ENCODE measurements at places on chromosomes 16 and 17. TPM values are rescaled to one million over a fixed set of nuclear protein-coding genes. Genes with fewer than 3 reads are reported as not detected.
A peak's percentile ranks its signal among the peaks of the same experiment; 100 is the strongest.

DNA sequence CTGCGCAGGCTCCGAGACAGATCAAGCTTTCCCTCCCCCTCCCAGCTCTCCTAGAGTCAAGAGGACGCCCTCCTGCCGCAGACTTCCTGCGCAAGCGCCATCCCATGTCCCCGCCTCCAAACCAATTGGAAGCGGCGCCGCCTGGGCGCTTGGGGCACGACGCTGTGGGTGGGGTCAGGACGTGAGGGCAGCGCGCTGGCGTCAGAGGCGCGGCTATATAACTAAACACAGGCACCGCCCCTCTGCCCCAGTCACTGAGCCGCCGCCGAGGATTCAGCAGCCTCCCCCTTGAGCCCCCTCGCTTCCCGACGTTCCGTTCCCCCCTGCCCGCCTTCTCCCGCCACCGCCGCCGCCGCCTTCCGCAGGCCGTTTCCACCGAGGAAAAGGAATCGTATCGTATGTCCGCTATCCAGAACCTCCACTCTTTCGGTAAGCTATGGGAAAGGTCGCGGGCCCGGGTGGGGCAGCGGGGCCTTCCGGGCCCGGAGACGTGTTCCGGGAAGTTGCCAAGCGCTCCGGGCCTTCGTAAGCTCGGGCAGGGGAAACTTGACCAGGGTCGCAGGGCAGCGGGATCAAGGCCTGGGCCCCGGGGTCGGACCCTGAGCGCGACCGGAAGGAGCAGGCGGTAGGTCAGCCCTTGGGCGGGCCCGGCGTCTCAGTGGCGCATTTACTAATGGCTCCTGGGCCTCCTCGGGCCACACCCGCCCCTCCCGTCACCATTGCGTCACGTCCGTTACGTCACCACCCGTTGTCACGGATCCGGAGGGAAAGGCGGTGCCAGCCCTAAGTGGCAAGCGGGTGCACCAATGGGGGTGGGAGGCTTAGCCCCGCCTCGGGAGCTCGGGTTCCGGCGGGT, at the start of gene EIF1:
Gene EIF1 (plus strand): TSS at position 245 of the 856 bp plus-strand sequence. CDS start 154 bp downstream, at position 399.
- peak; percentile 84 for ATAC-seq

DNA sequence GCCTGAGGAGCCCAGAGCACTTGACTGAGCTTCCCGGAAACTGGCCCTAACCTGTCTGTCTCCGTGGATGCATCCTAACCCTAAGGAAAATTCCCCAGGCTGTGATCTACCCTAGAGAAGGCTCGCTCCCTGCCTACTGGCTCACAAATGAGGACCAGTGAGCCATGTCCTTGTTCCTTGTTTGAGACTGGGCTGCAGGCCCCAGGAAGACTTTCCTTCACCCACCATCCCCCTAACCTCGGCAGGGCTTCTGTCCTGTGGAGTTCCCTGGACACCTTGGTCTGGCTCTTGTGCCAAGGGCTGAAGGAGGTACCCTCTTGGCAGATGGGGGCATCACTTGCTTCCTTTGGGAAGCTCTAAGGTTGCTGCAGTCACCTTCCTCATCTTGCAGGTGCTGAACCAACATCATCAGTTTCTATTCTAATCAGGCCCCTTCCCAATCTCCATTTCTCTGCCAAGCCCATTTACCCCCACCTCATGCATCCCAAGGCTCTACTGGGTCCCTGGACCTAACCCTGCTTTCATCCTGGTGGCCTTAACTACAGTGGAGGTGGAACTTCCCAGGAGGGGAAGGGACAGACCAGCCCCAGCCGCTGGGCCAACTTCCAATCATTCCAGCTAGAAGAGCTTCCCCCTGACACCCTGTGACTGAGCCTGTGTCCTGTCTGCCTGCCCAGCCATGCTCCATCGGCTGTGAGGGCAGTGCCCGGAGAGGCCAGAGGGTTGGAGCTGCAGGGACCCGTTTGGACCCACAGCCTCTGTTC, 12.4 kb downstream of the RNF40 start:
- ATAC-seq: peak; percentile 5

GRCh38 chr16:81447383-81448101, 2.9 kb downstream of the CMIP start:
- ATAC-seq: no peak

The CSH1 gene
- not detected for total RNA-seq

DNA sequence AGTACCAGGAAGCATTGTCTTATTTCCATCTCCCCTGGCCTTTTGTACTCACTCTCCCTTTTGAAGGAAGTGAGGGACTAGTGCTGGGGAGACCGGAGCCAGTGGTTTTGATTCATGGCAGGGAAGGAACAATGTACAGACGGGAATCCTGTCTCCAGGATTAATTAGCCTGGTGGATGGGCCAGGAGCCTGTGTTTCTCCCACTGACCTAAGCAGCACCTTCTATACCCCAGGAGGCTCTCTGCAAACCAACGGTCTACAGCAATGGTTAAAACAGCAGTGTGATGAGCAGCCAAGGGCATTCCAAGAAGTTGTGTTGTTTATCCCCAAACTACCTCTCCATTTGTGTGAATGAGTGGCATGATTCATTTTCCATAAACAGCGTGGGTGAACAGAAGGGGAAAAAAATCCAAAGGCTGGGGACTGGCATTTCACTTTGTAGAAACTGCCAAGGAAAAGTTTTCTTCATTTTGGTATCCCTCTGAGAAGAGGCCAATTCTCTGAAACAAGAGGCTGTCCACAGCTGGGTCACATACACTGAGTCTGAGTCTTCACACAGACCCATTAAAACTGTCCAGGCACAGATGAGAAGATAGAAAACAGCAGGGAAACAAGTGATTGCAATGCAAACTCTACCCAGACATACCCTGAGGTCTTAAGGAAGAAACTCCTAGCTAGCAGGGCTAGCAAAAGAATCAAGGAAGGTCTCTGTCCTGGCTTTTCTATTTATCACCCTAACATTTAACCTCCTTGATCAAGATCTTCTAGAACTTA, 18.1 kb downstream of the ANKFN1 start:
- no peak for ATAC-seq

GRCh38 chr17:36901506-36901905, 35.8 kb upstream of the LHX1 start:
- ATAC-seq: no peak

The SLC6A2 gene
- total RNA-seq: 0.25 TPM

- ATAC-seq: peak; percentile 57
Observed at GRCh38 chr17:61064087-61064951, 335.3 kb upstream of the TBX2 start.

DNA sequence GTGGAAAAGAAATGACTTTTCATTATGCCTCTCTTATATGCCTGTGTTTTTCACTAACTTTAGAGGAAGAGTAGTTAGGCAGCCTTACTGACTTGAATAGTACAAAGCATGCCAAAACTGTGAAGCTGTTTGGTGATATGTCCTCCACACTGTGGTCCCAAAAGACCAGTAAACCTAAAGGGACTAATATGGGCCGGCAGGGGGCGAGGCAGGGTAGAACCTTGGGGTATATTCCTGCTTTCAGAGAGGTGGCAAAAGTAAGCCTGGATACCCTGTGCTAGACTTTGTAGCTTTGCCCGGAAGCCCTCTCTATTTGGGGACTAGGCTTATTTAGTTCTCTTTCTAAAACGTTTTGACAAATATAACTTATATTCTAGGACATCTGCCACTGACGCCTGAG, 36.5 kb upstream of the VWA3A start:
- ATAC-seq: no peak

The LGALS9B gene
- not detected for total RNA-seq

The MMP2 gene
- total RNA-seq: 15.4 TPM

DNA sequence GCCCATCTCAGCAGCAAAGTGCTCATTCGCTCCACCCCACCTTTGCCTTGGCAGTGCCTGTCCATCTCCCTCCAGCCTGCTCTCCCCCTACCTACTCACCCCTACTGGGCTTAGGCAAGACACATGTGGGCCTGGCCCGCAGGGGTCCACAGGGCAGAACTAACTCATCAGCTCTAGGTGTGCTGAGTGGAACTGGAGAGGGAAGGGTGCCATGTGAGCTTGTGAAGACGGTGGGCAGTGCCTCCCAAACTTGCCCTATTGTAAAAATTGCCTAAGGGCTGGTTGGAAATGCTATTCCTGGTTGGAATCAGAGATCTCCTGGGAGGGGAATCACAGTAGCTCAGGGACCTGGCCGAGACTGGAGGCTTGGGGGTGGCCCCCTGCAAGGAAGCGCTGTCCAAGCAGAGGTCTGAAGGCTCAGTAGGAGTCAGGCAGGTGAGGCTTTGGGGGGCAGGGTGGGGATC, 29.1 kb upstream of the TNS4 start:
- no peak for ATAC-seq

DNA sequence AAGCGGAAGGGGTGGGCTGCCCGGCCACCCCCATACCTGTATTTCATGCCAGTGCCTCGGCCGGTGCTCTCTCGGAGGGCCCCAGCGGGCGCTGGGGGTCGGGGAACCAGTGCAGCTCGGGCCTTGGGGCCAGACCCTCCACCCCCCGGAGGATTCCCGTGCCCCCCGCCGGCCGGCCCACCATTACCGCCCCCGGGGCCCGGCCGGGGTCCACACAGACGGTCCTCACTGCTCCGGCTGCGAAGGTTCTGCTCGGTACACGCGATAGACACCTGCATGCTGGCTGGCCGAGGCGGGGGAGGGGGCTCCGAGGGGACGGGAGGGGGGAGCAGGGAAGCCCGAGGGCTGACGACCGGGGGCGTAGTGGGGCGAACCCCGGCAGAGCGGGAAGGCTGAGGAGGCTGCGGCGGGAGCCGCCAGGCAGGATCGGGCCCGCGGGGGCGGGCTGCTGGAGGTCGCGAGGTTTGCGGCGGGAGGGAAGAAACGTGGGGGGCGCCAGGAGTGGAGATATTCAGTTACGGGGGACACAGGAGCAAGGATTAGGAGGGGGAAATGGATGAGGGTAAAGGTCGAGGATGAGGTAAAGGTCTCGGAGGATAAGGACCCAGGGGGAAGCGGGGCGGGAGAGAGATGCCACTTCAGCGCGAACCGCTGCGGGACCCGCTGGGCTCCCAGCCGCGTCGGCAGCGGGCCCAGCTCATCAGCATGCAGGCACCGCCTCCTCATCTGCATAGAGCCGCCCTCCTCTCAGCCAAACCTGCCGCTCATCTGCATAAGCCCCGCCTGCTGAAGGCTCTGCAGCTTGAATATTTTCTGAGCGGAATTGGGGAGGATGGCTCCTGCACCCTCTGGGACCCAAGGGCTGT, at the start of gene KCNAB3:
Gene KCNAB3 (minus strand): TSS at position 699 of the 866 bp plus-strand sequence. CDS start 421 bp downstream, at position 278.
- ATAC-seq: peak; percentile 50

DNA sequence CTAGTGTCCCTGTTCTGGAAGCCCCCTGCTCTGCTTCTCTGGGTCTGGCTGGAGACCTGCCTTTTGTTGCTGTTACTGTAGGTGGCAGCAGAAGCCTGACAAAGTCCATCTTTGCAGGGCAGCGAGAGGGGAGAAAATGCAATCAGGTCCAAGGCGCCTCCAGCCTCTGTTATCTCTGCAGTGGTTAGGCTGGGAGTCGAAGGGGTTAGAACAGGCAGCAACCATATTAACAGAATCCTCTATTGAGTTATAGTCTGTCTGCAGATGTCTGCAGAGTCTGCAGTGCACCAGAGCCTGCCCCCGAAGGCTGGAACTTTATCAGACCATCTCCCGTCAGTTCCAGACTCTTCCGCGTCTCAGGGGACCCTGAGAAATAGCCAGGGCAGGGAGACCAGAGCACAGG, 404.9 kb upstream of the EEF2KMT start:
- peak; percentile 94 for ATAC-seq

The MT1E gene
- 17.2 TPM for total RNA-seq

DNA sequence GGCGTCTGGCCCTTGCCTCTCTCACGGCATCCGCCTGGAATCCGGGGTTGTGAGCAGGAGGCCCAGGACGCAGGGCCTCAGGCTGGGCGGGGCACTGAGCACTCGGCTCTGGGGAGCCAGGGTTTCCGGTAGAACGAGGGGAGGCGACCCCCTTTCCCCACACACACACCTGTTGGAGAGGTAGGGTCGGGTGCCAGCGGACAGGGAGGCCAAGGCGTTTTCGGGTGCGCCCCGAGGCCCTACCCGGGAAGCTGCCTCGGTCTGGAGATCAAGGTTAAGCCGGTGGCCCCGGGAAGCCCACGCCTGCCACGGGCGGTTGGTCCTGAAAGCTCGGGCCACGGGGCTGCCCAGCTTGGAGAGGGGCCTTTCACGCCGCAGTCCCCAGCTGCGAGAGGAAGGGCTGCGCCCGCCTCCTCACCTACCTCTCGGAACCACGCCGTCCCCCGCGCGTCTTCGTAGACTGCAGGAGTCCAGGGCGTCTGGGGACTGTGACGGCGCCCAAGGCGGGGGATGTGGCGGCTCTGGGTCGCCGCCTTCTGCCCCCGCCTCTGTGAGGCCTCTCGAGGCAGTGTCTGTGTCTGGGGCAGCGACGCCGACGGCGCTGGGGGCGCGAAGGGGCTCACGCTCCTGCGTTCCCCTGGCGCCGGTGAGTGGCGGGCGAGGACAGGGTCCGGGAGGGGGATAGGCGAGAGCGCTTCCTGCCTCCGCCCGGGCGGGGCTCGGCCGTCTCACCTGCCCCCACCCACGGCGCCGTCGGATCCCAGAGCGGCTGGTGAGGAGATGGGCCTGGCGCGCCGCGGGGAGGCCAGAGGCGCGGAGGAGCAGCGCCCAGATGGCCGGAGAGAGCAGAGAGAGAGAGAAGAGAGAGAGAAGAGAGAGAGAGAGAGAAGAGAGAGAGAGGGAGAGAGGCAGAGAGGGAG, 20.3 kb upstream of the HOXB9 start:
- ATAC-seq: peak; percentile 42

The CSF3 gene
- total RNA-seq: not detected

The KRT37 gene
- not detected for total RNA-seq

The CA7 gene
- not detected for total RNA-seq

DNA sequence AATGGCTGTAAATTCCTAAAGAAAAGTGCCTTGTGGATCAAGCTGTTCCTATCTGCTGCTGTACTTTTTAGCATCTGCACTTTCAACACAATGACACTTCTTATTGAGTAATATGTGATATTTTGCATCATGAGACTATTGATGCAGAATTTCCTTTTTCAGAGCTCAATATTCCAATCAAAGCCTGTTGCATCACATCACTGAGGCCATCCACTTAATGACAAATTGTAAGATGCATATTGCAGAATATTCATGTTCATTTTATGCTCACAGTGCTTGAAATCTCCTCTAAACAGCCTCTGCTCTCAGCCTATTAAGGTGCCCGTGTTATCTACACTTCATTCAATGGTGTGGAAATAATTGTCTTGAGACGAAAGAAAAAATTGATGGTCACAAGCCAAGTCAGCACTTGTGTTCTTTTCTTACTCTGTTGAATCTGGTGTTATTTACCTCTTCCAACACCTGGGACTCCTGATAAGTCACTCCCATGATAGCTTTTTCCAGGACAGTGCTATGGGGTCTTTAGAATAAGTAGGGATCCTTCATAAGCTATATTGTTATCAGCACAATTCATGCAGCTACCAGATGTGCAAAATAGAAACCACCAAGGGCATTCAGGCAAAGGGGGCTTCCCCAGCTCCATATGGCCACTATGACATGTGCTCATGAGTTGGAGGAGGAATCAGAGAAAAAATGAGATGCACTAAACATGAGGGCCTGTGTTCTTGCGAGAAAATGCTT, 9.3 kb upstream of the SKAP1 start:
- ATAC-seq: no peak
